ENCODE measurements at places on chromosomes 12 and 14.

- no peak for DNase-seq
Observed at GRCh38 chr12:25992026-25992782, 33.7 kb downstream of the RASSF8 start.

GRCh38 chr12:120264904-120265472 lies 542 bp downstream of the PXN start:
- no peak for DNase-seq

- peak; percentile 90 for DNase-seq
Observed at GRCh38 chr14:21071225-21072030, 1.3 kb downstream of the ARHGEF40 start.

DNA sequence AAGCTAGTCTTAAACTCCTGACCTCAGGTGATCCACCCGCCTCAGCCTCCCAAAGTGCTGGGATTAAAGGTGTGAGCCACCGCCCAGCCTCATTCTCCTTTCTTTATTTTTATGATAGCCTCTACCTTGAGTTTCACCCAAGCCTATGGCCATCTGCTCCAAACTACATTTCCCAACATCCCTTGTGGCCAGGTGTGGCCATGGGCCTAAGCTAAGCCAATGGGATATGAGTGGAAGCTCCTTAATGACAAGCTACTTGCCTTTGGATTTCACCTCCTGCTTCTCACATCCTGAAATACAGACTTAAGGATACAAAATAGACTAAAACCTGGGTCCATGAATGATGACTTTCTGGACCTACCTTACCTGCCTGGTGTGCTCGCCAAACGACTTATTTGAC lies 46.2 kb downstream of the DPF3 start:
- no peak for DNase-seq

GRCh38 chr12:92208613-92209121 lies 63.0 kb upstream of the BTG1 start:
- no peak for DNase-seq

DNA sequence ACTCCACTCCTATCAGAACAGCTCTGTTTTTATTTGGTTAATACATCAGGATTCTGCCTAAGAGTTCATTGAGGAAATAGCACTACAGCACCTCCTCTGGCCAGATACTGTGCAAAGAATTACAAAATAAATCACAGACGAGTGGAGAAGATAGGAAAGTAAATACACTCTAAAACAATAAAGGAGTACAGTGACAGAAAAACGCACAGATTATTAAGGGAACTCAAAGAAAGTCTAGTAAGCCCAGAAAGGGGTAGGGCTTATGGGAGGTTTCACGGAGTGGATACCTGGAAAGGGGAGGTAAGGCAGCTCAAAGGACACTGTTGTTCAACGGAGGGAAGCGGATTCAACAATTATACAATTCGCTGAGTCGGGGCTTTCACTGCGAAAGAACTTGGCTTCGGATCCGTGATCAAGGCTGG lies 5.5 kb downstream of the OR10AD1 start:
- peak; percentile 33 for DNase-seq

DNA sequence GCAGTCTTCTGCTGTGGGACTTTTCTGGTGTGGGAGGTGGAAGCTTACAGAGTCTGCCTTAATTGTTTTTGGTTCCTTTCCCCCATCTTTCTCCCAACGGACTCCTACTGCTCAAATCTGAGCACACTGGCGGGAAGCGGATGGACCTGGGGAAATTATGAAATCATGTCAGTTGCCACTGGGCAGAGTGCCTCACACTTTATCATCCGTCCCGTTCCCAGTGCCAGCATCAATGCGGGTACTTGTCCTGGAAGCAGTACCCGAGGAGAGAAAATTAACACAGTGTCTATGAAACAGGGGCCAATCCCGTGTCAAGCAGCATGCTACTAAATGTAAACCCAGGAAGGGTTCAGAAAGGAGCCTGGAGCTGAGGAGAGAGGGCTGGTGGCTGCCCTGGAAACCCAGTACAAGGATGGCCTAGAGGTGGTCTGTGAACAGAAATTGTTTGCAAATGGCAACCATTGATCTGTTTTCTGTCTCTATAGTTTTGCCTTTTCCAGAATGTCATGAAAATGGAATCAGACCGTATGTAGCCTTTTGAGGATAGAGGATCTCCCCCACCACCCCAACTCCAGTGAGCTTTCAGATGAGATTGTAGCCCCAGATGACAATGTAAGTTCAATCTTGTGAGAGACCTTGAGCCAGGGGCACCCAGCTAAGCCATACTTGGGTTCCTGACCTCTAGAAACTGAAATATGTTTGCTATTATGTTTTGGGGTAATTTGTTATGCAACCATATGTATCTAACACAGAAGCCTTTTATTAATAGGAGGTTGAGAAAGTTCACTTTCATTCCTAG lies 908 bp upstream of the CDKL1 start:
- no peak for DNase-seq

- DNase-seq = no peak
Observed at GRCh38 chr12:72521326-72521725, 249.2 kb downstream of the TRHDE start.

- DNase-seq = no peak
Observed at GRCh38 chr14:20413744-20414082, 412 bp upstream of the TEP1 start.

Measured in hematopoietic multipotent progenitor cell (in vitro differentiated cells).